ENCODE measurements at places on chromosomes 2 and 18. TPM values are rescaled to one million over a fixed set of nuclear protein-coding genes. Genes with fewer than 3 reads are reported as not detected.

Gene POTEJ
- not detected for total RNA-seq

Gene CEP76
- total RNA-seq = 5.3 TPM

Gene TMEFF2
- not detected for total RNA-seq

Gene UGT1A10
- total RNA-seq = not detected

Gene ADGRF3
- total RNA-seq = 0.30 TPM

Gene CNTNAP5
- total RNA-seq = not detected

Gene IL37
- total RNA-seq = 0.37 TPM

Gene IL36RN
- total RNA-seq = not detected

Gene MEP1B
- total RNA-seq = not detected

Gene GNLY
- total RNA-seq = 24.1 TPM

Gene ELOA2
- not detected for total RNA-seq

DNA sequence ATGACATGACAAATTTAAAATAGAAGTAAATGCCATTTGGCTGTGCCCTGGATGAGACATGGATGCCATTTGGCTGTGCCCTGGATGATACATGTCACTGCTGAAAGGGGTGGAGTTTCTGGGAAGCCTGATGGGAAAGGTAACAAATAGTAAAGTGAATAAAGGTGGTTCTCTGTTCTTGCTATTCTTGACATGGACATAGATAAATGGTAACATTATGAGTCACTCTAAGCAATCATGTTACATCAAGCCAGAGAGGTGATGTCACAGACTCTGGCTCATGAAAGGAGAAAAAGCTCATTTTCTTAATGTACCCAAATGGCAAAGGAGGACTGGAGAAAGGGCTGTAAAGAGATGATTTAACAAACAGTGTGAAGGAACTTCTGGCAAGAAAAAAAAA lies 86.4 kb downstream of the EML6 start:
- no peaks in the 10 kb centered on the region for H3K4me1 ChIP-seq
- H3K4me3 ChIP-seq = no peak overlapping the region
- no peak for DNase-seq
- H3K36me3 ChIP-seq = no peaks in the 10 kb centered on the region
- no peaks in the 10 kb centered on the region for H3K27me3 ChIP-seq

DNA sequence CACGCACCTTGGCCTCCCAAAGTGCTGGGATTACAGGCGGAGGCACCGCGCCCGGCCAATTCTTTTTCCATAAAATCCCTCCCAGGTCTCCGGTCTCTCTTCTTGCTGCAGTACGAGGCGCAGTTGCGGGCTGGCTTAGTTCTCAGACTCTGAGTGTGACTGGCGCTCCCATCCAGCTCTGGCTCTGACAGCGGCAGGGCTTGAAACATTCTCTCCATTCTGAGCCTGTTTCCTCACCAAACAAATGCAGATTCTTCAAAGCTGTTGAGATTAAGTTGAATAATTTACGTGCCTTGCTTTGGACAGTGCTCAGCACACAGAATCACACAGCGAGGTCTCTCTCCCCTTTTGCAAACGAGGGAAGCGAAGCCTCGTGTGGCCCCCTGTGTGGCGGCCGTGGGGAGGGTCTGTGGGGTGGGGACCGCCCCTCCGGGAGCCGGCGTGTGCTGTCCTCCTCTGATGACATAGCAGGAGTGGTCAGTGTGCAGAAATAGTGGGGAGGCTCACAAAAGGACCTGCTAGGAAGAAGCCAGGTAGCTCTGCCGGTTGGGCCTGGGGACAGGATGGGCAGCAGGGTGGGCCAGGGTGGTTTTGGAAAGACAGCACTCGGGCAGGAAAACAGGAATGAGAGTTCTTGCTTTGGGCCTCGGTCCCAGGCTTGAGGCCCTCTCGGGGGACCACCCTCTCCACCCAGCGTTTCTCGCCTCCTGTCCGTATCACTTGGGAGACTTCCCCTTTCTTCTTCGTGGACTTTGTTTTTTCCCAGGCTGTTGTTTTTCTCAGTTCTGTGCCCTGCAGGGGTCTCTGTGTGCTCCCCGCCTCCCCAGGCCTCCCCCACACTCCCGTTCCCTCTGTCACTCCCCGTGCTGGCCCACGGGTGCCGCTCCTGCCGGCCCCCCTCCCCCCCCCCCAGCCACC lies 75.0 kb downstream of the KCNG2 start:
- no peaks in the 10 kb centered on the region for H3K36me3 ChIP-seq
- no peak overlapping the region for H3K27ac ChIP-seq
- no peaks in the 10 kb centered on the region for H3K4me1 ChIP-seq
- H3K27me3 ChIP-seq = no peaks in the 10 kb centered on the region

DNA sequence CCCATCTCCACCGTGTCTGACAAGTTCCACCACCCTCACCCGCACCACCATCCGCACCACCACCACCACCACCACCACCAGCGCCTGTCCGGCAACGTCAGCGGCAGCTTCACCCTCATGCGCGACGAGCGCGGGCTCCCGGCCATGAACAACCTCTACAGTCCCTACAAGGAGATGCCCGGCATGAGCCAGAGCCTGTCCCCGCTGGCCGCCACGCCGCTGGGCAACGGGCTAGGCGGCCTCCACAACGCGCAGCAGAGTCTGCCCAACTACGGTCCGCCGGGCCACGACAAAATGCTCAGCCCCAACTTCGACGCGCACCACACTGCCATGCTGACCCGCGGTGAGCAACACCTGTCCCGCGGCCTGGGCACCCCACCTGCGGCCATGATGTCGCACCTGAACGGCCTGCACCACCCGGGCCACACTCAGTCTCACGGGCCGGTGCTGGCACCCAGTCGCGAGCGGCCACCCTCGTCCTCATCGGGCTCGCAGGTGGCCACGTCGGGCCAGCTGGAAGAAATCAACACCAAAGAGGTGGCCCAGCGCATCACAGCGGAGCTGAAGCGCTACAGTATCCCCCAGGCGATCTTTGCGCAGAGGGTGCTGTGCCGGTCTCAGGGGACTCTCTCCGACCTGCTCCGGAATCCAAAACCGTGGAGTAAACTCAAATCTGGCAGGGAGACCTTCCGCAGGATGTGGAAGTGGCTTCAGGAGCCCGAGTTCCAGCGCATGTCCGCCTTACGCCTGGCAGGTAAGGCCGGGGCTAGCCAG lies 1.2 kb downstream of the ONECUT2 start:
- no peaks in the 10 kb centered on the region for H3K36me3 ChIP-seq
- peak overlapping the region; percentile 51 for H3K4me3 ChIP-seq
- no peak overlapping the region for H3K27ac ChIP-seq
- DNase-seq = no peak

GRCh38 chr2:197258580-197258979 lies 52.0 kb downstream of the ANKRD44 start:
- no peaks in the 10 kb centered on the region for H3K27me3 ChIP-seq
- no peak for DNase-seq

- peak overlapping the region; percentile 74 for H3K27ac ChIP-seq
- DNase-seq = peak; percentile 83
- H3K36me3 ChIP-seq = no peaks in the 10 kb centered on the region
- no peak overlapping the region for H3K4me3 ChIP-seq
- peaks cover 27% of the 10 kb centered on the region for H3K4me1 ChIP-seq
- no peaks in the 10 kb centered on the region for H3K27me3 ChIP-seq
Measured at GRCh38 chr18:62450546-62451410, 72.0 kb upstream of the ZCCHC2 start.

- no peaks in the 10 kb centered on the region for H3K27me3 ChIP-seq
- no peak for DNase-seq
- no peak overlapping the region for H3K4me3 ChIP-seq
- peaks cover 3% of the 10 kb centered on the region for H3K4me1 ChIP-seq
Measured at GRCh38 chr18:6604573-6604941, 125.0 kb upstream of the ARHGAP28 start.

- no peak for DNase-seq
- H3K4me1 ChIP-seq = no peaks in the 10 kb centered on the region
- H3K4me3 ChIP-seq = no peak overlapping the region
- no peak overlapping the region for H3K27ac ChIP-seq
Measured at GRCh38 chr2:135821190-135821589, 15.8 kb downstream of the LCT start.

- no peaks in the 10 kb centered on the region for H3K27me3 ChIP-seq
- H3K27ac ChIP-seq = no peak overlapping the region
- no peak for DNase-seq
- H3K4me1 ChIP-seq = no peaks in the 10 kb centered on the region
Measured at GRCh38 chr2:76640905-76641304, 881.3 kb downstream of the LRRTM4 start.

- no peak overlapping the region for H3K27ac ChIP-seq
- no peak overlapping the region for H3K4me3 ChIP-seq
- H3K27me3 ChIP-seq = no peaks in the 10 kb centered on the region
- peak; percentile 15 for DNase-seq
- no peaks in the 10 kb centered on the region for H3K4me1 ChIP-seq
- no peaks in the 10 kb centered on the region for H3K36me3 ChIP-seq
Measured at GRCh38 chr18:79553154-79553553, 126.4 kb upstream of the CTDP1 start.

GRCh38 chr2:43185146-43185545 lies 41.3 kb downstream of the ZFP36L2 start:
- H3K4me3 ChIP-seq = no peak overlapping the region
- peaks cover 28% of the 10 kb centered on the region for H3K4me1 ChIP-seq
- no peaks in the 10 kb centered on the region for H3K36me3 ChIP-seq
- DNase-seq = no peak
- H3K27me3 ChIP-seq = no peaks in the 10 kb centered on the region
- no peak overlapping the region for H3K27ac ChIP-seq

GRCh38 chr2:230798769-230799399 lies 65.9 kb upstream of the ITM2C start:
- H3K27ac ChIP-seq = no peak overlapping the region
- H3K4me3 ChIP-seq = no peak overlapping the region
- peaks cover 33% of the 10 kb centered on the region for H3K4me1 ChIP-seq
- H3K27me3 ChIP-seq = no peaks in the 10 kb centered on the region

DNA sequence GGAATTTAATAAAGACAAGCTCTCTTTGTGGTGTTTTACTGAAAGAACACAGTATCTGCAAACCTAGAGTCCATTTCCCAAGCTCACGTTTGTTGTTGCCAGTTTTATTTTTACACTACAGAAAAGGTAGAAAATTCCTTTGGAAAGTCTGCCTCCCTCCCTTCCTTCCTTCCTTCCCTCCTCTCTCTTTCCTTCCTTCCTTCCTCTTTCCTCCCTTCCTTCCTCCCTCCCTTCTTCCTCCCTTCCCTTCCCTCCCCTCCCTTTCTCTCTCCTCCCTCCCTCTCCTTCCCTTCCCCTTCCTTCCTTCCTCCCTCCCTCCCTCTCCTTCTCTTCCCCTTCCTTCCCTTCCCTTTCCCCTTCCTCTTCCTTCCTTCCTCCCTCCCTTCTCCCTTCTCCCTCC lies 136.3 kb upstream of the REV1 start:
- no peaks in the 10 kb centered on the region for H3K4me1 ChIP-seq
- no peak overlapping the region for H3K4me3 ChIP-seq
- DNase-seq = no peak
- H3K27me3 ChIP-seq = no peaks in the 10 kb centered on the region
- no peak overlapping the region for H3K27ac ChIP-seq
- H3K36me3 ChIP-seq = no peaks in the 10 kb centered on the region

GRCh38 chr2:206627632-206628031 lies 14.7 kb upstream of the FAM237A start:
- H3K27ac ChIP-seq = no peak overlapping the region
- no peak for DNase-seq
- H3K36me3 ChIP-seq = no peaks in the 10 kb centered on the region
- H3K4me3 ChIP-seq = no peak overlapping the region
- H3K4me1 ChIP-seq = no peaks in the 10 kb centered on the region
- no peaks in the 10 kb centered on the region for H3K27me3 ChIP-seq

- DNase-seq = no peak
- H3K36me3 ChIP-seq = no peaks in the 10 kb centered on the region
- no peaks in the 10 kb centered on the region for H3K27me3 ChIP-seq
- H3K4me3 ChIP-seq = no peak overlapping the region
- peaks cover 4% of the 10 kb centered on the region for H3K4me1 ChIP-seq
Measured at GRCh38 chr2:128454980-128455720, 136.5 kb upstream of the HS6ST1 start.

DNA sequence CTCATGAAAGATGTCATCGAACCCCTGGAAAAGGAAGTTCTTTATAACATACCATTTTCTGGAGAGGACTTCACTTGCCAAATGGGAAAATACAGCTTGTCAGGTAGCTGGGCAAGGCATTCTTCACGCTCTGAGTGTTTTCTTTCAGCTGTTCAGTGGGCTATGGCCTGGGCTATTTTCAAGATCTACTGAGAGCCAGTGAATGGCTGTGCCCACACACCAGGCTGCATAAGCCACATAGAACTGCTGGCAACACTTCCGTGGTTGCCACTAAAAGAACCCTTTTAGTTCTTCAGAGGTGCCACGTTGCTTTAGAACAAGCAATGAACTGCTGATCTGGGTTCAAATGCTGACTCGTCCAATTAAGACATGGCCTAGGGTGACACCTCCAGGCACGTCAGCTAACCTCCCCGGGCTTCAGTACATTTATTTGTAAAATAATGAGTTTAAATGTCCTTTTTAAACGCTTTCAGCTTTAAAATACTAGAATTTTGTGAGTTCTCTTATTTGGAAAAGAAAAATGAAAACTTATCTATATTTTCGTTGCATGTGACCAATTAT lies 36.6 kb upstream of the GORASP2 start:
- no peaks in the 10 kb centered on the region for H3K27me3 ChIP-seq
- H3K27ac ChIP-seq = no peak overlapping the region
- H3K36me3 ChIP-seq = no peaks in the 10 kb centered on the region

DNA sequence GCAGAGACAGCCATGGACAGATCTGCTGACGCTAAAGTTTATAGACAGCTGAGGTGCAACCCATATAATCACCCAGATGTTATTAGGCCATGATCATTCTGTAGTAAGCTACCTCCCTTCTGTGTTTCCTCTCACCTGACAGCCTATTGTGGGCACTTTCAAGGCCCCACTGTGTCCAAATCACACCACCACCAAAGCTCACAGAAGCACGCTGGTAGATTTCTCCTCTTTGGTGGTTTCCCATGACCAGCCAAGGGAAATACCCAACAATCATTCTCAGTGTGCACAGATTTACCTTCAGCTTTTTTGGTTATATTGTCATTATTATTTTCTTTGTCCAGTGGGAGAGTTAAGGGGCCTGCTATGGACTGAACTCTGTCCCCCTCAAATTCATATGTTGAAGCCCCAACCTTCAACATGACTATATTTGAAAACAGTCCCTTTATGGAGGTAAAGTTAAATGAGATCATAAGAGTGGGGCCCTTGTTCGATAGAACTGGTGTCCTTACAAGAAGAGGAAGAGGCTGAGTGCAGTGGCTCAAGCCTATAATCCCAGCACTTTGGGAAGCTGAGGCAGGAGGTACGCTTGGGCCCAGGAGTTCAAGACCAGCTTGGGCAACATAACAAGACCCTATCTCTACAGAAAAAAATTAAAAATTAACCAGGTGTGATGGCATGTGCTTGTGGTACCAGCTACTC lies 74.0 kb upstream of the MSH6 start:
- no peaks in the 10 kb centered on the region for H3K27me3 ChIP-seq
- no peaks in the 10 kb centered on the region for H3K4me1 ChIP-seq
- DNase-seq = no peak

DNA sequence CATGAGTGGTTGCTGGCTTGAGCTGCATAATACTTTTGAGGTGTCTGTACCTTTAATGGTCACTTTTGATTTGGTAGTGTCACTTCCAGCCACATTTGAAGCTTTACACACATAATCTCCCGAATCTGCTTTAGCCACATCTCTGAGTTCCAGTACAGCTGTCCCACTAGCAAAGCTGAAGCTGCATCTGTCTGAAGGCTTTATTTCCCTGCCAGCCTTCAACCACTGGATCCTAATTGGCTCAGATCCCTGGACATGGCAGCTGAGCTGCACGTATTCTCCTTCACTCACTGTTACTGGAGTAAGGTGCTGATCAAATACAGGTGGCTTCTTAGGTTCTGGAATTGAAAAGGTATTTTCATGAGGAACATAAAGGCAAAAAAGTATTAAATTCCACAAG lies 99.7 kb downstream of the TTN start:
- no peaks in the 10 kb centered on the region for H3K4me1 ChIP-seq
- no peaks in the 10 kb centered on the region for H3K36me3 ChIP-seq
- H3K27ac ChIP-seq = no peak overlapping the region
- DNase-seq = no peak
- H3K4me3 ChIP-seq = no peak overlapping the region
- no peaks in the 10 kb centered on the region for H3K27me3 ChIP-seq
